ELF-1 (cell line): ENCODE measurements at places on chromosomes 16 and 17.

- DNase-seq = no peak
These were observed 169.9 kb downstream of the CYB561 start for GRCh38 chr17:63275971-63276745.

DNA sequence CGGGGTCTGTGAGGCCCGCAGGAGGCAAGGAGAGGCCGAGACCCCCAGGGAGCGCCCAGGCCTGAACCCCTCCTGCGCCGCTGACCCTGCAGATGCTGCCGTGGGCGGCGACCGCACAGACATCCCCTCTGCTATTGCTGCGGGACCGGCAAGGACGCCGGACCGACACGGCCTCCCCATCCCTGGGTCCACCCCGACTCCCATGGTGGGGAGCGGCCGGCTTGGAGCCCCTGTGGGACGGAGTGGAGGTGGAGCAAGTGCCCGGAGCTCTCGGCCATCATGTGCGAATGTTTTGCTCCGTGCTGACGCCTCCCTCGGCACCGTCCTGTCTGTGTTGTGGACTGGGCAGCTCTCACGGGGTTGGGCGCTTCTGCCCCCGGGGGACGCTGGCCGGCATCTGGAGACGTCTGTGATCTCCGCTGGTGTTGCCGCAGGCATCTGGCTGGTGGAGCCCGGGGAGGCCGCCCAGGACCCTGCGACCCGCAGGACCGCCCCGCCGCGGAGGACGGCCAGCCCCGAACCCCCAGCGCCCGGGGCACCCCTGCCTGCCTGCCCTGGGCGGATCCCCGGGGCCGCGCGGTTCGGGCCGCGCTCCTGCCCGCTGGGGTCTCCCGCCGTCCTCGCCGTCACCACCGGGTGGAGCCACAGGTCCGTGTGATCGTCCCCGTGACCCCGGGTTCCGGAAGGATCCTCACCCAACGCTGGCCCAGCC is 12.8 kb upstream of the GNG13 start:
- DNase-seq = peak; percentile 74

GRCh38 chr16:52312716-52313115 is 234.2 kb downstream of the TOX3 start:
- no peak for DNase-seq

- DNase-seq = no peak
These were observed 164.9 kb downstream of the BANP start for GRCh38 chr16:88116121-88116520.

- no peak for DNase-seq
These were observed 140.2 kb upstream of the NOL11 start for GRCh38 chr17:67577429-67578141.

GRCh38 chr17:7851438-7852261 is 3.2 kb upstream of the TMEM88 start:
- peak; percentile 94 for DNase-seq

GRCh38 chr16:68367030-68367429 is 56.2 kb downstream of the PRMT7 start:
- peak; percentile 83 for DNase-seq

DNA sequence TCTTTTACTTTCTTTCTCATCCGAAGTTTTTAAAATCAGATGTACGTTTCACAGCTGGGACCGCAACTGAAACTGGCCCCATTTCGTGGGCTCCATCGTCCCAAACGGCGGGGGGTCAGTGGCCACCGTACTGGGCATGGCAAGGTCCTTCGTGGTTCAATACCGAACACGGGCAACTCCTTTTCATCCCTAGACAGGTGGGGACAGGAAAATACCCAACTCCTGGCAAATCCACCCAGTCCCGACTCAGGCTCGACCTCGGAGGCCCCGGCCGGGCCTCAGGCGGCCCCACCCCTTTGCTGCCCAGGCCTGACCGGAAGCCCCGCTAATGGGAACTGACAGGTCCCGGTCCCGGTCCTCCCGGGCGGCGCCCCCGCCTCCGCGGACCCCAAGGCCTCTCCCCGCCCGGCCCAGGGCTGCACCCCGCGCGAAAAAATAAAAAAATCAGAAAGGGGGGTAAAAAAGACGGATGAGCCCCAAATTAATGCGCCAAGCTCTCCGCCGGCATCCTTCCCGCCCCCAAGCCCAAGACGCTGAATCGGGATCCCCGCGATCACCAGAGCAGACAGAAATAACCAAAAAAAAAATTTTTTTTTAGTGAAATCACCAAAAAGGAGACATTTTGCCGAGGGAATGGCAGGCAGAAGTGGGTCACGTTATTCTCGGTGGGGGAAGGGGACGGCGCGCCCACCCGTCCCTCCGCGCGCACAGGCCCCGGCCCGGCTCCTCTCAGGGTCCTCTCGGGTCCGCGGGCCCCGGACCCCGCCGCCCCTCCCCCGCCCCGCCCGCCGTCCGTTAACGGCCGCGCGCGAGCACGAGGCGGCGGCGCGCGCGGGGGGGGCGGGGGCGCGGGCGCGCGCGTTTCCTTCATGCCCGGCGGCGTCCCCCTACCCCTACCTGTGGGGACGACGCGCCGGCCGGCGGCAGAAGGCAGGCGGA is 562 bp downstream of the ZC3H7A start:
- DNase-seq = peak; percentile 64

GRCh38 chr17:74271901-74272561 is 2.0 kb upstream of the DNAI2 start:
- no peak for DNase-seq

DNA sequence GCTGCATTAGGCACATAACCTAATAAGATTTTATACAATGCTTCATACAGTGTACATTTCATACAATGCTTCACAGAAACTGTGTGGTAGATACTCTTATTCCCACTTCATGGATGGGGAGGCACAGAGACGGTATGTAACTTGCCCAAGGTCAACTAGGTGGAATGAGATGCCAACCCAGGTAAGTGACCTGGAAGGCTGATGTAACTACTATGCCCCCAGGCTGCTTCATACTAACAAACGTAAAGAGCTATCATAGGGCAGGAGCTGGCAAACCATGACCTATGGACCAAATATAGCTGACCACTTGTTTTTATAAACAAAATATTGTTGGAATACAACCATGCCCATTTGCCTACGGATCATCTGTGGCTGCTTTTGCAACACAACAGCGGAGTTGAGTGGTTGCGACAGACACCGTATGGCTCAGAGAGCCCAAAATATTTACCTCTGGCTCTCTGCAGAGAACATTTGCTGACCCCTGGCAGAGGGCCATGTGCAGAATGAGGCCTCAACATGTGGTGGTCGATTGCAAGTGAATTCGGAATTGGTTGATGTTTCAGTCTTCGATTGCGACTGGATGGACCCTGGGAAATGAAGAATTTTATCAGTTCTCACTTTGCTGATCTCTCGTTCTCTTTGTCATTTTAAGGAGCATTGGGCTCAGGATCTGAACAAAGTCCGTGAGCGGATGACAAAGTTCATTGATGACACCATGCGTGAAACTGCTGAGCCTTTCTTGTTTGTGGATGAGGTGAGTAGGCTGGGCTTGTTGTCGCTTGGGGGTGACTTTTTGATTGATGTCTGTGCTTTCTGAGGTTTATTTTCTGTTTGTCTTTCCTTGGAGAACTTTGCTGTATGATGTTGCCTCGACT is 109.7 kb downstream of the PLCG2 start:
- peak; percentile 48 for DNase-seq

DNA sequence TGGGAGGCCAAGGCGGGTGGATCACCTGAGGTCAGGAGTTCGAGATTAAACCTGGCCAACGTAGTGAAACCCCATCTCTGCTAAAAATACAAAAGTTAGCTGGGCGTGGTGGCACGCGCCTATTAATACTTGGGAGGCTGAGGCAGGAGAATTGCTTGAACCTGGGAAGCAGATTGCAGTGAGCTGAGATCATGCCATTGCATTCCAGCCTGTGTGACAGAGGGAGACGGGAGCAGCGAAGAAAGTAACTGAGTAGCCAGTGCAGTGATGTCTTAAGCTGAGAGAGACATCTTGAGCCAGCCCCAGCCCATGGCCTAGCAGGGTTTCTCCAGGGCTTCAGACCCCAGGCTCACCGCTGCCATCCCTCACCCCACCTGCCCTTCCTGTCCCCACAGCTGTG is 9.8 kb upstream of the SMIM5 start:
- DNase-seq = no peak

GRCh38 chr17:20954794-20955193 is 88.0 kb downstream of the USP22 start:
- DNase-seq = no peak

- no peak for DNase-seq
These were observed 9.2 kb upstream of the BAIAP2 start for GRCh38 chr17:81025741-81026129.

DNA sequence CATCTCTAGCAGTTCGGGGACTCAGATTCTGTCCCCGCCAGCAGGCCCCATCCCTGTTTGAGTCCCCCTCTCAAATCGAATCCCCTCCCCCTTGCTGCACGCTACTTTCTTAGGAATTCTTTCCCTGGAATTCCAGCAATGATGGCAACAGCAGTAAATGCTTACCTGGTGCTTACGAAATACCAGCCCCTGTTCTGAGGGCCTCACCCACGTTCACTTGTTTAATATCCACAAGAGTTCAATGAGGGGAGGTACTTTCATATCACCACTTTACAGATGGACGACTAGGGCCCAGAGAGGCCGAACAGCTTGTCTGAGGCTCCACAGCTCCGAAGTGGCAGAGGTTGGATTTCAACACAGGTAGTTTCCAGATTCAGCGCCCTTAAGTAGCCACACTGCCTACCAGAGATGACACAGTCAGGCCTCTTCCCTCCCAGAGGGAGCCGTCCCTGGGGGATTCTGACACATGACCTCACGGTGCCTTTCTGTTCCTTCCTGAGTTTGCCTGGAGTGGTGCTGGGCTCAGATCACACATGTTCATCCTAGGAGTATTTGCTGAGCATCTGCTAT is 120.7 kb upstream of the GSE1 start:
- DNase-seq = peak; percentile 70

DNA sequence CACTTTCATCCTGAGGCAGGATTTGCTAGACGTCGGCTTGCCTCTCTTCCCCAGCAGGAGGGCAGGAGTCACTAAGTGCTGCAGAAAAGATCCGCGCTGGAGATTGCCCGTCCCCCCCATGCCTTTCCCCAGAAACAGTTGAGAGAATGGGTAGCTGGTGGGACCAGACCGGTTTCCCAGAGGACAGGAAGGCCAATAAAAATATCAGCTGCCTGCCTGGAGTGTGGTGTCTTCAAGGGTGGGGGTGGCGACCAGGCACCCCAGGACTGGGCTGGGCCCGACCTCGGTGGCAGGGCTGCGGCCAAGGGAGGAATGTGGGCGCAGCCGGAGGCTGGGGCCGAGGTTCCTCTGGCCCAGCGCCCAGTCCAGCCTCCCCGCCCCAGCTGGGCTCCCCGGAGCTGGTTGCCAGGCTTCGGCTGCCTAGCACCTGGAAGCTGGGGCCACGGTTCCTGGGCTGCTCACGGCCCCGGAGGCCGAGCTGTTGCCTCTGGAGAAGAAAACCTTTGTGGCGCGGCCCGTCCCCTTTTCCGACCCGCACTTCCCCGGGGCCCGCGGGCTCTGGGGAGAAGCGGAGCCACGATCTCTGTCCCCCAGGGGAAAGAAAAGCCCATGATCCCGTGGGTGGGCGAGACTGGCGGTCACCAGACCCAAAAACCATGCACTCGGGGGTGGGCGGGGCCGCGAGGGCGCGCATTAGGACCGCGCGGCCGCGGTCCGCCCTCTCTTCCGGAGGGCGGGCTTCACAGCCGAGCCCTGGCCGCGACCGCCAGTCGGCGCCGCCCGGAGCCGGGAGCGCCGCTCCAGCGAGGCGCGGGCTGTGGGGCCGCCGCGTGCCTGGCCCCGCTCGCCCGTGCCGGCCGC is at the start of gene TRAF4:
TRAF4 (plus strand) TSS at position 769 of the 861 bp plus-strand sequence. CDS start 102 bp downstream, outside the sequence.
- DNase-seq = peak; percentile 95

GRCh38 chr17:74016461-74016860 is 187.0 kb upstream of the RPL38 start:
- DNase-seq = no peak

DNA sequence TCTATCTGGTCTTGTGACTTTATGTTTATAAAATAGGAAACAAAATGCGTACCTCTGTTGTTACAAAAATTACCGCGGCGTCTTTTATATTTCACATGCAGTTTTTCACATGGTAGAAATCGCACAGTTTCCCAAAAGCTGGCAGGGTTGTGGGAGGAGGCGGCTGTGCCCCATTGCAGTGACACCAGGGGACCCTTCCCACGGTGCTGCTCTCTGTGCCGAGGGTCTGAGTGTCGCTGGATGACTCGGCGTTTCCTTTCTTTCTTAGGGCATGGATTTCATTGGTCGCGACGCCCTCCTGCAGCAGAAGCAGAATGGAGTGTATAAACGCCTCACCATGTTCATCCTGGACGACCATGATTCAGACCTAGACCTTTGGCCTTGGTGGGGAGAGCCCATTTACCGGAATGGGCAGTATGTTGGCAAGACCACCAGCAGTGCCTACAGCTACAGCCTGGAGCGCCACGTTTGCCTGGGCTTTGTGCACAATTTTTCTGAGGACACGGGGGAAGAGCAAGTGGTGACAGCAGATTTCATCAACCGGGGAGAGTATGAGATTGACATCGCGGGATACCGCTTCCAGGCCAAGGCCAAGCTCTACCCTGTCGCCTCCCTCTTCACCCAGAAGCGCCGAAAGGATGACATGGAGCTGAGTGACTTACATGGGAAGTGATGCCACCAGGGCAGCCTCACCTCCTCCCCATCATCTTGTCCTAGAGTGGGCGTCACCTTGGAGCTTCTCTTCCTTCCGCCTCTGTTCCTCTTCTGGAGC is 17.2 kb upstream of the CLEC18C start:
- no peak for DNase-seq

DNA sequence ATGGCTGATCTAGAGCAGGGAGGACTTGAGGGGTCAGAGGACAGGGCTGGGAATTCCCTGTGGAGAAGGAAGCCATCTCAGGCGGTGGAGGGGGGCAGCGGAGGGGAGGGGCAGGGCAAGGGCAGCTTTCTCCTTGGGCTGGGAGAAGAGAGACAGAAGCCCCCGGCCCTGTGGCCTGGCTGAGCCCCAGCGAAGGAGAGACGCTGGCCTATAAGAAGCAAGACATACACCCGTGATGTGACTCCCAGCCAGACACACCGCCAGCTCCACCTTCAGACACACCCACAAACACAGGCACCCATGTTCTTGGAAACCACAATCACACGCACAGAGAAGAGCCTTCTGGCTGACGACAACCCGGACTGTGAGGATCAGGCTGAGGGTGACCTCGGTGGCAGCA is 10.0 kb downstream of the TRPV3 start:
- DNase-seq = no peak

- DNase-seq = peak; percentile 95
These were observed 2.3 kb downstream of the BAHCC1 start for GRCh38 chr17:81397314-81398175.

- no peak for DNase-seq
These were observed 46.5 kb downstream of the NT5M start for GRCh38 chr17:17349724-17350106.

DNA sequence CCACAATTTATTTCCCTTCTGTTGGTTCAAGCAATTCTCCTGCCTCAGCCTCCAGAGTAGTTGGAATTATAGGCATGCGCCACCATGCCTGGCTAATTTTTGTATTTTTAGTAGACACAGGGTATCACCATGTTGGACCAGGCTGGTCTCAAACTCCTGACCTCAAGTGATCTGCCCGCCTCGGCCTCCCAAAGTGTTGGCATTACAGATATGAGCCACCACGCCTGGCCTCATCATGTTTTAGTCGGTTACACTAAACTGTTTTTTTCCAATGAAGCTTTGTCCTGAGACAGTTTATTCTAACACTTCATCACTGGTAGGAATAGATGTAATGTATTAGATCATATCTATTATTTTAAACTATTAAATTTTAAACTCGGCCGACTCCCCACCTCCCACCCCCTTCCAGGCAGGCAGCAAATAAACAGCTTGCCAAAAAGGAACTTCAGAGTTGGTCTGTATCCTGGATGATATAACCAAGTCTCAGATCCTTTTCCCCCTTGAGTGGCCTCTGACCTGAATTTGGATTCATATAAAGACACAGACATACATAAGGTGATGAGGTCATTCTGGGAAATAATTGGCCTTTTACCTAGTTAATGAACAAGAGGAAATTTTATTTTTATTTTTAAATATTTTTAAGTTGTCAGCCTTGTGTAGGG is 18.4 kb upstream of the CORO6 start:
- no peak for DNase-seq
